Glomerular endothelial cell (primary cell): ENCODE measurements at places on chromosomes 3 and 15.

GRCh38 chr15:68205954-68206539, 915 bp upstream of the CALML4 start:
- no peak for DNase-seq

DNA sequence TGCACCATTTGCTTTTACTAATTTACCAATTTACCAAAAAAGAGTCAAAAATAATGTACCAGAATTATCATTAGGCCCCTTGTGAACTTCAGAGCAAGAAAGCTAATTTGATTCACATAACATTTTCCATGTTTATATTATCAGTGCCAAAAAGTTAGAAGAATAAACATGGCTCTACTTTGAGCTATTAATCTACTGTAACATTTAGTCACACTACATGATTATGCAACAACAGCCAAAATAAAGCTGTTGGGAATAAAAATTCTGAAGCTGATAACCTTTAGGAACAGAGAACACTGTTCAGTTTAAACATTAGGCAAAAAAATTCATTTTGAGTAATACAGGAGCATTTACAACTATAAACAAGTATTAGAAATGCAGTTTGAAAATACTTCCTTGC, 63.6 kb downstream of the PROS1 start:
- no peak for DNase-seq

GRCh38 chr15:78197632-78198031, 36.7 kb downstream of the ACSBG1 start:
- DNase-seq, result no peak

DNA sequence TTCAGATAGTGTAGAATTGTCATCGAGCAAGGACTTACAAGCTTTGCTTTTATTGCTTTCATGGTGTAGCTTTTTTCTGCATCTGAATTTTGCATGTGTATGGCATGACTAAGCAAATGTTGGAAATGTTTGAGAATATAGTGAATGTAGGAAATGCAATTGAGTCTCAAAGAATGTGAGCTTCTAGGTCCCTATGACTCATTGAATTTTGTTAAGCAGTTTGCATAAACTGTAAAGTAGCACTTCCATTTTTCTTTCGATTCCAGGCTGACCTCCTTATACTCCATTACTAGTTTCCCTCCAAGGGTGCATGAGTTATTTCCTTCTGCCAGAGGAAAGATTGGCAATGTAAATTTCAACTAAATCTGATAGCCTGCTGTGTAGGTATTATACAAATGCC, 619.2 kb downstream of the DIPK2A start:
- DNase-seq, result peak; percentile 61

DNA sequence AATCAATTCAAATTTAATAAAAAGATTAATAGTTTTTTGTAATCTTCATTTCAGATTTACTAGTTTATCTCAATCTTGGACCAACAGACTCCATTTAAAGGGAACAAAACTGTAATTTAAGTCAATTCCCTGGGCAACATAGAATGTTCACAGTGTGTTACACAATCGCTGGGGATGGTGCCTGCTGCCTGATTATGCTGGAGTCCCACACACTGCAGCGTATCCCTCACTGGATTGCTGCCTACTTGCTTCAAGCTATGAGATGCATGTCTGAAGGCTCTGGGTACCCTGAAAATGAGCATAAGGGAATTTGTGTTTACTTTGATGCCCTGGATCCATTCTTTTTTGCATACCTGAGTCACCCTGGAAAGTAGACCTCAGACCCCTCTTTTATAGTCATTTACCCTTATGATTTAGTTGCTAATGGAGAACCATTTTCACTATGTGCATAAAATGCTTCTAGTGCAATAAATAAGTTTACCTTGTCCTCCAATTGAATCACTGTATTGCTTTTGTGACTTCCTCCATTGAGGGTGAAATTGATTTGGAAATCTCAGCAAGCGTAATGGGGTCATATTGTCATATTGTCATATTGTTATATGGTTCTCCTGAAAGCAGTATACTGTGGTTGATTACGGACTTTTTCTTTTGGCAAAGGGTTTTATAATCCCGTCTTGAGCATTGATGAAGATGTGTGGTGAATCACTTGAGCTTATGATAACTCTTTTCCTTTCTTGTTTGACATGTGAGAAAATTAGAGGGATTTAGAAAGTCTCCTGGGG, 35.9 kb downstream of the ITPR1 start:
- DNase-seq, result no peak
